Cardiac fibroblast (primary cell): ENCODE measurements at places on chromosomes 7 and 10.
A peak's percentile ranks its signal among the peaks of the same experiment; 100 is the strongest.

- DNase-seq = no peak
Observed at GRCh38 chr10:59072038-59072437, 104.4 kb upstream of the PHYHIPL start.

GRCh38 chr10:2137549-2138174 is 400.3 kb upstream of the ADARB2 start:
- DNase-seq = no peak

DNA sequence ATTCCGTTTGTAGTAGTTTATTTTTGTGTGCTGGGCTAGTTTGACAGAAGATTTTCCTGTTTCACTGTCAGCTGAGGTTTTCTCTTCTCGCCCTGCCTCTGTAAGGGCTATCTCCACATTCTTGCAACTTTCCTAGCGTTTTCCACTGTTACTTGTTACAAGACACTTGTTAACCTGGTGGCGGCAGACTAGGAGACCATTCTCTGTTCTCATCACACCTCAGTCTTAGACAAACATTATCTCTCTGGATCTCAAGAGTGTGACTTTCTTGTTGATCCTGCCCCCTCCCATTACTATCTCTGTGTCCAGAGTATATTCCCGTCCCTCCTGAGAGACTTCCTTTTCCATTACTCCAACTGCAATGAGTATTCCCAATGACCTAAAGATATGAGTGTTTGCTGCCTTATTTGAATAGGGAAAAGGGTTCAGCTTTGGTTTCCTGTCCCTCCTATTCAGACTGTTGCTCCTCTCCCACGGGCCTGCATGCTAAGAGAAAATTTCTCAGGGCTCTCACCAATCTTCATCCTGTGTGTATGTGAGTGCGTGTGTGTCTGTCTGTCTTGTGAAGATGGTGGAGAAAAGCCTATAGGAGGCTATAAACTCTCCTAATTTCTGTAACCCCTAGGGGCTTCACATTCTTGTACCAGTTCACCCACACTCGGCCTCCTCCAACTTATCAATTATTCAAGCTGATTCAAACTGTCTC is 722.4 kb upstream of the POT1 start:
- no peak for DNase-seq

DNA sequence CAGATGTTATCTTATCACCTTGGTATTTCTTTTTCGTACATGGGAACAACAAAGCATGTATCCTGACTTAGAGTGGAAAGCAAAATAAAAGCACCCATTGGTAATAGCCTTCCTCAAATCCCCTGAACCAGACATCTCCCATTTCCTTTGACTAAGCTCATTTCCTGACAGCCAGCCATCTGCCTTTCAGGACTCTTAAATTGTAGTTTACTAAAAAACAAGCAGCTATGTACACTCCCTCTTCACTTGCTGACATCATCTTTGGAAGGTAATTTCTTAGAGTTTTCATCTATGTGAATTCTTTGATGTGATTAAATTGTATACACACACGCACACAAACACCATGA is 40.7 kb downstream of the ARL4A start:
- peak; percentile 78 for DNase-seq

- peak; percentile 27 for DNase-seq
Observed at GRCh38 chr7:38728145-38728544, 97.0 kb upstream of the AMPH start.

DNA sequence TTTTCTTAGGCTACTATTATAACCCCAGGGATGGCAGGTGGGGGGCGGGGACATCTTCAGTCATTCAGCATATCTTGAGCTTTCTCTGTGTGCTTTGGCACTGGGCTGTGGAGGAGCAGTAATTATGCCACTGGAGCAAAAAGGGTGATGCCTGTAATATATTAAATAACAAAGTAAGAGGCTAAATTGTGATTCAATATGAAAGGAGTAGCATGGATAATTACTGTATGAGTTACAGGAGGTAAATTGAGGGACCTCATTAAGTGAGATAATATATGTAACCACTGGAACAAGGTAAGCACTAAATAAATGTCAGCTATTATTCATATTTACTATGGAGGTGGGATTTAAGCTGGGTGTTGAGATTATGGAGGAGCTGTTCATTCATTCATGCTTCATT is 3.3 kb upstream of the STN1 start:
- DNase-seq = no peak

GRCh38 chr10:128420623-128421022 is 294.4 kb upstream of the MKI67 start:
- no peak for DNase-seq

DNA sequence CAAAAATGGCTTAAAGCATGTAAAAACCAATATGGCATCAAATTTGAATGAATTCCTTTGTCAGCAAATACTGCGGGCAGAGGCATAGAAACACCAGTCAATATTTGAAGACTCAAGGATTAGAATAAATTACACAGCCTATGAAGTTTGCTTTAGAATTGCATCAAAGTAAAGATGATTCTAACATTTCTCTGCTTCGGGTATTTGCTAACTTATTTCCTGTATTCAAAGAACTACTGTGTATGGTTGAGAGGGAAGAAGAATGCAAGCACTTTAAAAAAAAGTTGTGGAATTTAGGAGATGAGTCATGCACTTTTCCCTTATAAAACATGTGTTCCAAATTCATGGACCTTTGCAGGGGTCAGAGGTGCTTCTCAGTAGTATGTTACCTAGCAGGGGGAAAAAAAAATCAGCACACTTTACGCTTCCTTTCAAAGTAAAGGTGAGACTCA is 90.1 kb downstream of the PIP4K2A start:
- peak; percentile 82 for DNase-seq

DNA sequence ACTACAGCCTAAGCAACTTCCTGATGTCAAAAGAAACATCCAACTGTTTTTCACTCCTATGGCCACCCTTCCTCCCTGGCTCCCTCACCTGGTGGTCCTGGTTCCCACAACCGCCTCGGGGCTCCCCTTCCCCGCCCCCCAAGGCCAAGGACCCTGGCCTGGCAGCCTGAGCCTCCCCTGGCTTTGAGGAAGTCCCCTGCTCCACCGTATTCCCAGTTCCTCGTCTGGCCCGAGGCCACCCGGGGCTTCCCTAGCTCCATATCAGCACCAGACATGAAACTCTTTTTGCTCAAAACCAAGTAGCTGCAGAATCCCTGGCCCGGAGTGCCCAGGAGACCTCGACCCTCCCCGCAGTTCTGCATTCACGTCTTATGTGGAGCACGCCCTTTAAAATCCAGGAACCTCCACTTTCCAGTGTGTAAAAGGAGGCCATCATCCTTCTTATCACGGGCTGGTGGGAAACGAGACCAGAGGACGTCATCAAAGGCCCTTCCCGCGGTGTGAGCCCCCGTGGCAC is 82.9 kb downstream of the PRKAG2 start:
- no peak for DNase-seq

GRCh38 chr7:86955895-86956503 is 103.5 kb downstream of the ELAPOR2 start:
- no peak for DNase-seq

GRCh38 chr7:71753956-71754664 is 622.2 kb downstream of the GALNT17 start:
- no peak for DNase-seq

DNA sequence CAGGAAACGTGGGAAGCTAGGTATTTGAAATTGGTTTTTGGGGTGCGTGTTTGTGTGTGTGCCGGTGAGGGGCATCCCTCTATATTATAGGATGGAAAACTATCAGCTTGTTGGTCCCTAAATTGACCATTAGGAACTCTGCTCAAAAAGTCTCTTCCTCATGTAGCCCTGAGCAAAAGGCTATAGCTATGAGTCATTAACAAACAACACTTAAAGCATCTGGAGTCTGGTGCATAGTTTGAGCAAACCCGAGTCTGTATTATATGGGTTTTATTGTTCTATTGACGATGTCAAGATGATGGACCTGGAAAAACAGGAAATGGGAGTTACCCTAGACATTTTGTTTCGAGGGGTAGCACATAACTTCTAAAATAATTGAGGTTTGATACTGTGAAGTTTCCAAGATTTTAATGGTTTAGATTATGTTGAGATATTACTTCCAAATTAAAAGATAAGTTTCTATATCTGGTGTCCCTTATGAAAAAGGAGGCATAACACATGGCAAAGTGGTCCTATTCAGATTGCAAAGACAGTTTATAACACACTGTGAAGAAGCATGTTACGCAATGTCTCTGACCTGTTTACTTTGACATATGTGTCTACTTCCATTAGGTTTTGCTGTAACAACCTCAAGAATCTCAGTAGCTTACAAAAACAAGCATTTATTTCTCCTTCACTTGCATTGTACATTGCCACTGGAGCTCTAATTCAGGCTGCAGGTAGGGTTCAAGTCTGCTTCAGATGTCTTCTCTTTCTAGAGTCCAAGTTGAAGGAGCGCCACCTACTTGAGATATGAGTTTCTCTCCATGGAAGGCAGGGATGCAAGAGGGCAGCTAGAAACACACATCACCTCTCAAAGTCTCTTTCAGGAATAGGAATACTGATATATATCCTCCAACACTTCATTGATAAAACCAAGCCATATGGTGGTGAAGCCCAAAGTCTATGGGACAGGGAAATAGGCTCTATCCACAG is 357.7 kb downstream of the PHF14 start:
- DNase-seq = no peak

GRCh38 chr7:105021352-105021751 is 7.3 kb downstream of the KMT2E start:
- no peak for DNase-seq

DNA sequence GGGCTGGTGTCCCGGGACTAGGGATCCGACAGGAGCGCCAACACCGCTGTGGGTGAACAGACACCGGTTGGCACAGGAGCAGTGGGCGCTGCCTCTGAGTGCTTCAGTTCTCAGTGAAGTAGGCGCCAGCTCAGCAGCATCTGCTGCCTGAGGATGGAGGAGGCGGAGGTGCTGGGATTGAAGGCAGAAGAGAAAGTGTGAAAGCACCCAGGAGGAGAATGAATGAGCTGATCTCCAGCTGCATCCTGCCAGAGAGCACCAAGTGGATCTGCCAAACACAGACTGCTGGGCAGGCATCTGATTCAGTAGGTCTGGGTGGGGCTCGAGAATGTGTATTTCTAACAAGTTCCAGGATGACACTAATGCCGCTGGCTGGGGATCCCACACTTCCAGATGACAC is 74.5 kb downstream of the LANCL2 start:
- peak; percentile 31 for DNase-seq

GRCh38 chr10:93415693-93416092 is 66.4 kb downstream of the MYOF start:
- no peak for DNase-seq

GRCh38 chr7:77188731-77189437 is 10.7 kb downstream of the FGL2 start:
- no peak for DNase-seq

DNA sequence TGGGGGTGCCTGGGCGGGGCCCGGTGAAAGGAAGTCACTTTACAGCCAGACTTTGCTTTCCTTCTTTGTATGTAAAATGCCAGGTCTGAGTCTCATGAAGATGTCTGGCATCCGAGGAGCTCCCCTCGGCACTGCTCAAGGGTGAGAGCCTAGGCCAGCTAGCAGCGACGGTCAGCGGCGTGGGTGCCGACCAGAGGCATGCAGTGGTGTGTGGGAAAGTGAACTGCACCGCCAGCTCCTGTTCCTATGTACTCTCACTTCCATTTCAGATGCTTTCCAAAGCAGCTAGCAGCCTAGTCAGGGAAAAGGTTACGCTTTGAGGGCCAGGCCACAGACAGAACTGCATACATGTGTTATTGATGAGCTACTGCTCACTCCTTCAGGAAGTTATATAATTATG is 172.8 kb downstream of the ZMYND11 start:
- no peak for DNase-seq

- DNase-seq = no peak
Observed at GRCh38 chr7:27175626-27176523, 1.8 kb upstream of the HOXA10 start.

GRCh38 chr10:74329873-74330272 is 178.9 kb downstream of the ADK start:
- peak; percentile 49 for DNase-seq

GRCh38 chr7:112743811-112744210 is 46.4 kb downstream of the TMEM168 start:
- DNase-seq = no peak

- DNase-seq = no peak
Observed at GRCh38 chr7:126718419-126718818, 534.3 kb downstream of the GRM8 start.

- DNase-seq = peak; percentile 51
Observed at GRCh38 chr10:68826764-68827591, at the start of gene STOX1. Gene STOX1, plus strand, starts transcription at chr10:68827531. Its CDS starts 93 bp downstream, at chr10:68827624.

- DNase-seq = peak; percentile 5
Observed at GRCh38 chr10:86100581-86101061, 266.0 kb downstream of the GRID1 start.
